ENCODE measurements at places on chromosomes 12 and 14.

DNA sequence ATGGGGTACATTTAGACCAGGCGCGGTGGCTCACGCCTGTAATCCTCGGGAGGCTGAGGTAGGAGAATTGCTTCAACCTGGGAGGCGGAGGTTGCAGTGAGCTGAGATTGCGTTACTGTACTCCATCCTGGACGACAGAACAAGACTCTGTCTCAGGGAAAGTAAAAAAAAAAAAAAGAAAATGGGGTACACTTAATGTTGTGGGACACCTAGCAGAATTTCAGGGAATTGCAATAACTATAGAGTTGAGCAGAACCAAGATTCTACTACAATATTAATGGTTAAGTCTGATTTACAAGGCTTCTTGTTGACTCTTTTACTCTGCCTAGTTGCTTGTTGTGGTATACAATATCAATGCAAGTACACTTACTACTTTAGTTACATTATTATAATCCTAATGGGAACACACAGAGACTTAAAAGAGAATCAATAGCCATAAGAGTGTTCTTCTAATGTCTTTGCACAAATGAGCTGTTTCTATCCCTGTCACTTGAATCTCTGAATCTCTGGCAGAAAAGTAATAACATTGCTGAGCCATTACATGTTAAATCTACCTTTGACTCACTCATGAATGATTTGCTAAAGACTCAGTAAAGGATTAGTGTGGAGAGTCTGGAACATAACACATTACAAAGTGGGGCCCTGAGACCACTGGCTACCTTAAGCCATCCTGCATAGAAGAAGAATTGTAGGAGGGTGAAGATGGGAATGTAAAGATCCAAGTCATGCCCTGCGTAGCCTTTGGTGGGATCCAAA, 22.7 kb downstream of the BEST3 start:
- DNase-seq: no peak

DNA sequence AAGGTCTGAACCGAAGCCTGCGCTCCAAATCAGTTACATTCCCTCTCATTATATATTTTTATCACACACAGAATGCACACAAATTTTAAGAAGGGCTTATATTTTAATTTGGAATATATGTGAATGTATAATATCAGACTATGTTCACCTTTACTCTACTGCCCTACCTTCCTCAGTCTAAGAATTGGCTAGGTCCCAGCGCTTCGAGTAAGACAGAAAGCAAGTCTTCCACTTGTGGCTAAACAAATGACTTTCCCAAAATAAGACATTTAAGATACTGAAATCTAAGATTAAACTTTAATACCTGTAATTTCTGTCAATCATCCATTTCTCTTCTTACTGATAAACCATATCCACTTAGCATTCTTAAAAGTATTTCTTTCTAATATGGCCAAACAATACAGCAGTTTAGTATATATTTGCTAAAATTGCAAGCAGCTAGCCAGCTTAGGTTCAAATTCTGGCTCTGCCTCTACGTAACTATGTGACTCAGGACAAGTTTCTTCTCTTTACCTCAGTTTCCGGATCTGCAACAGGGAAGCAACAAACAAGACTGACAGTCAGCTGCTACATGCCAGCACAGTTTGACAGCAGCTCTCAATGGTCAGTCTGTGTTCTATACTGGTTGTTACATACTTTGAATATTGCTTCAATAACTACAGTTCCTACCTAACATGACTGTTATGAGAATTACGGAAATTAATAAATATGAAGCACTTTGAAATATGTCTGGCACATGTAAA, 2.0 kb downstream of the INTS13 start:
- no peak for DNase-seq

DNA sequence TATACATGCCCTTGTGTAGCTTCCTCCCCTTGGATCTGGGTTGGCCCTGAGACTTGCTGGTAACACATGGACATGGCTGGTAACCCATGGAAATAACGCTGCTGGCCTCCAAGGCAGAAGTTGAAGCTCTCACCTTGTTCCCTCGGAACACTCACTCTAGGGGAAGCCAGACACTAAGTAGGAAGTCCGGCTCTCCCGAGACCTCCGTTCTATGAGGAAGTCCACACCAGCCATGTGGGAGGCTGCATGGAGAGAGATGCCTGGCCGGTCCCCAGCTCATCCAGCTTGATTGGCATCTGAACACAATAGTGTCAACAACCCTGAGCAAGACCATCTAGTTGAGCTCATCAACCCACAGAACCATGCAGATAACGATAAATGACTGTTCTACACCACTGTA, 39.7 kb upstream of the VRK1 start:
- DNase-seq: no peak

- no peak for DNase-seq
Observed at GRCh38 chr14:92590176-92590575, 76.6 kb downstream of the RIN3 start.

DNA sequence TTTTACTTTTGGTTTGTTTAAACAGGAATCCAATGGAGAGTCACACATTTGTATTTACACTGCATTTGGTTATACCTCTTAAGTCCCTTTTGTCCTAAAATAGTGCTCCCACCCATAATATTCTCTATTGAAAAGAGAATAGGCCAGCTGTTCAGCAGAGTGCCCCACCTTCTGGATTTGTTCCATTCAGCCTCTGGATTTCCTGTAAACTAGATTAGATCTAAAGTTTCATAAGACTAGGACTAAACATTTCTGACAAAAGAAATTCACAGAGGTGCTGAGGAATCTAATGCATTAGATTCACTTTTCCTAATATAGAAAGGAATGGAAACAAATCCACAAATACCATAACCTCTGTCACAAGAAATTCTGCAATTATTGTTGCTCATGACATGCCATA, 38.1 kb downstream of the GCH1 start:
- no peak for DNase-seq

DNA sequence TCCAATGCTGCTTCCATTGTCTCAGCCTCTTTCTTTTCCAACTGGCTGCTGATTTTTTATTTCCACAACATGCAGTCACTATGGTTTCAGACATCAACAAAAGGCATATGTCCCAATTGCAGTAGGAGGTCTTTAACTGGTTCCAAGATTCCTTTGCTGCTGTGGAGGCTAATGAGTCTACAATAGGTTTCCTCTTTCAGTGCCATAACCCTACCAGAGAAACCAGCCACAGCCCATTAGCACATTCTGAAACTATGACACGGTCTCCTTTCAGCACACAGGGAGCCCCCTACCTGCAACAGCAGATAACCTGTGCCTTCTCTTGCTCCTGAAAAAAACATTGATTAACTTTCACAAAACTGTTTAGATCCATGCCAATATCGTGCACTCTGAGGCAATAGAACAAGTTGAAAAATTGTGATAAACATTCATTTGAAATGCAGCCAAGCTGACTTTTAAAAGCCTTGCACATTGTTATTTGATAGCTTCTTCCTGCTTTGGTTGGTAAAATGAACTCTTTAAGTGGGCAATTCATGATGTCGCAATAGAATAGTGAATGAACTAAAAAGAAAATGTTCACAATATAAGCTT, 32.4 kb downstream of the PLEKHG7 start:
- peak; percentile 45 for DNase-seq

GRCh38 chr12:117481470-117481869, 120.0 kb upstream of the NOS1 start:
- DNase-seq: no peak

DNA sequence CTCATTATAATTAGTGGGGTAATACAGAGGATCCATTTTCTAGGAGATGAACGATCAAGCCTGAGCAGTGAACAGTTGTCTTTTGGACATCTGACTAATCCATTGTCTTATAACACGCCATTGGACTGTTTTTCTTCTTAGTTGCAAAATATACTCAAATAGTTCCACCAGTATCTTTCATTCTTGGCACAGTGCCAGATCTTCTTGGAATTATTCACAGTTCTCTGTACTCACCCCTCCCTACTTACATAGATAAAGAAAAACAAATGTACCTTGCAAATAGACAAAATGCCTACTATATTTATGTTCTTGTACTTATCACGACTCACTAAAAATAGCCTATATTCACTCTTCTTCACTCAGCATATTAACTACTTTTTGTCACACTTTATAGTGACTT, 3.8 kb downstream of the CBLN3 start:
- no peak for DNase-seq

GRCh38 chr14:41606532-41607303, at the start of gene LRFN5:
LRFN5 (plus strand) TSS chr14:41606876.
- peak; percentile 52 for DNase-seq

- no peak for DNase-seq
Observed at GRCh38 chr12:110538869-110539622, 36.9 kb downstream of the RAD9B start.

DNA sequence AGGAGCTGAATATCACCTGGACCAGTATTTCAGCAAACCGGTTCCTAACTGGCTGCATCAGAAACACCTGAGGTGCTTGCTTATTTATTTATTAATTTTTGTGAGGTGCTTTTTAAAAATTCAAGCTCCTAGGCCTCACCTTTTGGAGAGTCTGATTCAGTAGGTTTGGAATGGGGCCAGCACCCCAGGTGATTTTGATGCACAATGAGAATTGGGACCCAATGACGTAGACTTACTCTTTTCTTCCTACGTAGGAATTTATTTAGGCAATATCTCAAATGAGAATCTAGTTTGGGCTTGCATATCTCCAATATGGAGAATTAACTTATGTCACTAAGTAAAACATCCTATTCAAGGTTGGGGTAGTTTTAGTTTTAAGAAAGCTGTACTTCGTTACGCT, 7.3 kb downstream of the YEATS4 start:
- DNase-seq: no peak

- DNase-seq: no peak
Observed at GRCh38 chr12:93203361-93203760, 174.4 kb upstream of the NUDT4 start.

- peak; percentile 60 for DNase-seq
Observed at GRCh38 chr14:23183479-23183878, at the start of gene SLC7A8. SLC7A8 (minus strand) TSS chr14:23183660; CDS start chr14:23182914, 746 bp downstream.

DNA sequence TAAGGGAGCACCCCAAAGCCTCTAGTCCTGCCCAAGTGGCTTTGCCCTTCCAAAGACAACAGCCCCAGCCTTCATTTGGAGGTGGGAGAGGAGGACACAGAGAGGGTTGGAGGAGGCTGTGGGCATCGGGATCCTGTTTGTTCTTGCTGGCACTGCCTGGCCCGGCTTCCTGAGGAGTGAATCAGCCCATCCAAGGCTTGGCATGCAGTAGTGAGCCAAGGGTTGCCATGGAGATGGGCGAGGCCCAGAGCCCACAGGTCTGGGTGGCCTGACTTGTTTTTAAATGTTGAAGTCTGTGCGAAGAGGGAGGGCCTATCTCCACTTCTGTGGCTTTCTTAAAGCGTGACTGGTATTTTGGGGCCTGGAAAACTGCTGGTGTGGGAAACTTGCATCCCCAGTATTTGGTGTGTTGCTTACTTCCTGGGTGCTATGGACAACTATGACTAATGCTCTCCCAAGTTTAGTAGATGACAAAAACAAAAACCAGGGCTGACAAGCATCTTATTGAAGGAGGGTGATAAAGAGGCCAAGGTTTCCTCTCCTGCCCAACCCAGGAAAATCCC, 15.8 kb downstream of the CD9 start:
- peak; percentile 81 for DNase-seq

GRCh38 chr14:68959035-68959434, 20.1 kb downstream of the ACTN1 start:
- DNase-seq: no peak

- DNase-seq: peak; percentile 46
Observed at GRCh38 chr14:67569011-67569650, 30.9 kb downstream of the PIGH start.

DNA sequence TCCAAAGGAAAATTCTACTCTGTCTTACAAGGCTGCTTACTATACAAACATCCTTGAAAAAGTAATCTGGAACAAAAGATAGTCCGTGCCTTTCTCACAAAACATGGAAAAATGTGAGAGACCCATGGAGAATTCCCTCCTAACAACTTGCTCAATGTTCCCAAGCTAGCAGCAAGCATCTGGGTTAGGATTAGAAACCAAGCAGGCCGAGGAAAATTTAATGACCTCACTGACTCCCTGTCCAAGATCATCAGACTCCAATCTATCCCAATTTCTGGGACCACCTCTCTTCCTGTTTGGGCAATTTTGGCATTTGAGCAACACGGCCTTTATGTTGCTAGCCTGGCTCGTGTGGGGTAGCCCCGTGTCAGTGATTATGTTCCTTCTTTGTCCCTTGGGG, 18.1 kb upstream of the GSG1 start:
- DNase-seq: no peak

DNA sequence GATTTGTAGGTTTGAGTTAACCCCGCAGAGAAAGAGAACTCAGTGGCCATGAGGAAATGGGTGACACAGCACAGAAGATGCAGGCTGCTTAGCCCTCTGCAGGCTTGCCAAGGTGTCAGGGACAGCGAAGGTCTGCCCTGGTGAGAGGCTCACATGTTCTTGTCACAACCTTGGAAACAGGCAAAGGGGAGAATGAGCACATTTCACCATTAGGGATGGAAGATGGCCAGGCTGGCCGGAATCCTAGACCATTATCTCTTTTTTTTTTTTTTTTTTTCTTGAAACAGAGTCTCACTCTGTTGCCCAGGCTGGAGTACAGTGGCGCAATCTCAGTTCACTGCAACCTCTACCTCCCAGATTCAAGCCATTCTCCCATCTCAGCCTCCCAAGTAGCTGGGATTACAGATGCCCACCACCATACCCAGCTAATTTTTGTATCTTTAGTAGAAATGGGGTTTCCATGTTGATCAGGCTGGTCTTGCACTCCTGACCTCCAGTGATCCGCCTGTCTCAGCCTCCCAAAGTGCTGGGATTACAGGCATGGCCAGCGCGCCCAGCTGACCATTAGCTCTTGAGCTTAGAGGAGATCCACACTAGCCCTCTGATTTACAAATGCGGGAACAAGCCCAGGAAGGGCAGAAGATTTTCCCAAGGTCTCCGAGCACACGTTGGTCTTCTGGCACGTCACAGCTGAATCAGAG, 34.6 kb downstream of the LTBP2 start:
- DNase-seq: no peak

GRCh38 chr14:89409961-89410360, 7.1 kb downstream of the FOXN3 start:
- no peak for DNase-seq

GRCh38 chr14:20427231-20428009, 8.5 kb downstream of the KLHL33 start:
- DNase-seq: no peak

DNA sequence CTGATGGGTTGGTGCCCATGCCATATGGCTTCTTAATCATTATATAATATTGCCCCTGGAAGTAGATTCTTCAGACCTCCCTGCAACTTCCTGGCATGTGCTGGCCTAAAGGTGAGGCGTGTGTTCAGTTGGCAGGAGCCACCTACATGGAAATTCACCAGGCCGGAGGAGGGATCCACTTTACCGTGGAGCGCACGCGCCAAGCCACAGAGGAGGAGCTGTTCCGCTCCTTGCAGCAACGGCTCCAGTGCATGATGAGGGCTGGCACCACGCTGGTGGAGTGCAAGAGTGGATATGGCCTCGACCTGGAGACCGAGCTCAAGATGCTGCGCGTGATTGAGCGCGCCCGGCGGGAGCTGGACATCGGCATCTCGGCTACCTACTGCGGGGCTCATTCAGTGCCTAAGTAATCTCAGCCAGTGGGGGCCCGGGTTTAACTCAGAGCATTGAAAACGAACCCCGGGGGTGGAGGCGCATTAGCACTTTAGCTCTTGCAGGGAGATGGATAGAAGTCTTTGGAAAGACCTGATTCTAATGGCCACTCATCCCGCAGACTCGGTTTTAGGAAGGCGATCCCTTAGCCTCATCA, 13.5 kb downstream of the AMDHD1 start:
- DNase-seq: peak; percentile 23

- no peak for DNase-seq
Observed at GRCh38 chr12:64090047-64090446, 132.0 kb downstream of the KICS2 start.
